ENCODE measurements at places on chromosomes 2 and 18. TPM values are rescaled to one million over a fixed set of nuclear protein-coding genes. Genes with fewer than 3 reads are reported as not detected.

Gene CPO
- not detected for total RNA-seq

- DNase-seq = no peak
These were observed 174.3 kb downstream of the FAM210A start for GRCh38 chr18:13551841-13552733.

Gene PSMG2
- 93.6 TPM for total RNA-seq

Gene SRD5A2
- total RNA-seq = 0.07 TPM

DNA sequence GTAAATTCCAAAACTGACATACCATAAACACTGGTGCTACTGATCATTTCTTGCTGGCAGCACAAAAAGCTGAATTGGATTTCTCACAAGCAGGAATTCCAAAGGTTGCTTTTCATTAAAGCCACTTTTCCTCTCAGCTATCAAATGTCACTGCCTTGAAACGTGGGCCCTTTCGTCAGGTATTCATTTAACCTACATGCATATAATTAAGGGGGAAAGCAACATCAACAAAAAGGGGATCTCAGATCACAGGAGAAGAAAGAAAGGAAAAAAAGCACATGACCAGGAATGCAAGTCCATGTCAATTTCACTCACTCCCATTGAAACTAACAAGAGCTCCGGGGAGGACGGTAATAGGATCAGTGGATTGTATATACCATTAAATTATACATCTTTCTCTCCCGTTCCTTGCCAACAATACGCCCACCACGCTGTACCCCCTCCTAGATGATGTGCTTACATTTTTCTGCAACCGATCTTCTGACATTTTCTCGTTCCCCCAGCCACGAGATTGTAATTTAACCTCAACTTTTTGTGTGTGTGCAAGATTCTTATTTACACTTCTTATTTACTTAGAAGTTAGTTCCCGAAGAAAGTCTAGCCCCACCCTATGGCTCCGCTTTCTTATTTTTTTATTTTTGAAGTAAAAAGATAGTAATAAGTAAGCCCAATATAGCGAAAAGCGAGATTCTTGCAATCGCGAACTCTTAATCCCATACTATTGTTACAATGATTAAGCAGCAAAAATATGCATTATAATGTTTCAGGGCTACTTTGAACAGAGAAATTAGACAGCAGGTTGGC, 725 bp downstream of the FIGN start:
- DNase-seq = peak; percentile 24

- DNase-seq = peak; percentile 16
These were observed 34.7 kb downstream of the NHEJ1 start for GRCh38 chr2:219125886-219126270.

GRCh38 chr18:52979892-52980291, 639.9 kb downstream of the DCC start:
- DNase-seq = no peak

Measured in PC-3 (cell line).